ENCODE measurements at places on chromosomes 1 and 21. TPM values are rescaled to one million over a fixed set of nuclear protein-coding genes. Genes with fewer than 3 reads are reported as not detected.

DNA sequence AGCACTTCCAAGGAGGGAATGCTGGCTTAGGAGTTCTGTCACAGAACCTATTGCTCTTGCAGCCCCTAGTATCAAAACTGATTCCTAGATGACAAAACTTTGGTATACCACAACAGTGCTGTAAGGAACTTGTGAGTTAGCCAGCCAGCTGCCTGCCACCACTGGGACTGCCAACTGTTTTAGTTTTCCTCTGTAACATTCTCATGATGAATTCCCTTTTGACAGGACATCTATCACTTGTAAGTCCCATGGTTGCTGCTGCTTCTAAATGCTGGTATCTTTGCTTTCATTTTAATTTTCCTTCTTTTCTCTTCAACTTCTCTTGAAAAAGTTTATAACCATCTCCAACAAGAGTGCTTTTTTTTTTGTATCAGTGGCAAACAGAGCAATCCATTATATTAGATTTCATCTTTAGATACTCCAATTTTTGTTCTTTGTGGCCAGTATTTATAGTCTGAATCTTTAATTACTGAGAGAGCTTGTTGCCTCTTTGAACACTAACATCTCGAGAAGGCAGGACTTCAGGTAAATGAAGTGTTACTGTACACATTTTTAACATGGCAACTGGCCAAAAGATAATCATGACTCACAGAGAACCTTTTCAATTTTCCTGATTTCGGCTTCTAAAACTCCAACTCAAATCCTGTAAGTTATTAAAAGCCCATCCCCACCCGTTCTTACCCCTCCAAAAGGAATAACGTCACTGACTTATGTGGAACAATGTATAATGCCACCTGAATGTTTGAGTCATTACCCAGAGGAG lies 19.8 kb downstream of the DBT start:
- no peak for DNase-seq

DNA sequence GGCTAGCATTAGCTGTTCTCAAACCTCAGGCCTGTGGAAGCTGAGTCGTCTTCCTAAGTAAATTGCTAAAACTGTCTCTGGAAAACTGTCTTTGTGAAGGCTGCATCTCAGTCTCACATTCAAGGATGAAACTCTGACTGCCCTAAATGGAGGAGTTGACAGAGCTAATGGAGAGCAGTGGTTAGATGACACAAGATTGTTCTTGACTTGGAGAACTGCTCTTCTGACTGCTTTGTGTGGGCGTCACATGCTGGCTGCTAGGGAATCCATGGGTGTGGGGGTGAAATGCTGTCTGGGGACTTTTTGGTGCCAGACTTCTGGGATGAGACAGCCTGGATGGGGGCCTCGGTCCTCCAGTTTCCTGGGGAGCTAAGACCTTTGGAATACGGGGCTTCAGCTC lies 24.5 kb upstream of the TSPAN2 start:
- DNase-seq: no peak

DNA sequence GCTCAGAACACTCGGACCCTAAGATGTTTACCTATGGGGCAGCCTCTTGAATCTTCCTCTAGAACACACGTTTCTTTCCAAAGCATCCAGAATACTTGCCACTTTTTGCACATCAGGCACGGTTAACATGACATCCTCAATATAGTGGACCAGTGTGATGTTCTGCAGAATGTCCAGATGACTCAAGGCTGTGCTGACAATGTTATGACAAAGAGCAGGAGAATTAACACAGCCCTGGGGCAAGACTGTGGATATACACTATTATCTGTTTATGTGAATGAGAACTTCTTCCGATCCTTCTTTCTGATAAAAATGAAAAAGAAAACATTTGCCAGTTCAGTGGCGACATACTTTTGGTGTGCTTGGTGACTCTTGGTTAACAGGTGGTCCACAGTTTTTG lies 154.3 kb downstream of the PDE4B start:
- DNase-seq: no peak

- no peak for DNase-seq
Measured at GRCh38 chr1:154784924-154785531, 85.1 kb downstream of the KCNN3 start.

Gene LINGO4
- not detected for total RNA-seq

GRCh38 chr1:39657923-39658485 lies 13.9 kb downstream of the NT5C1A start:
- no peak for DNase-seq

Gene DENND1B
- total RNA-seq: 11.2 TPM

- no peak for DNase-seq
Measured at GRCh38 chr1:235942625-235942934, 75.9 kb upstream of the LYST start.

- no peak for DNase-seq
Measured at GRCh38 chr1:109765896-109766615, 2.3 kb upstream of the EPS8L3 start.

DNA sequence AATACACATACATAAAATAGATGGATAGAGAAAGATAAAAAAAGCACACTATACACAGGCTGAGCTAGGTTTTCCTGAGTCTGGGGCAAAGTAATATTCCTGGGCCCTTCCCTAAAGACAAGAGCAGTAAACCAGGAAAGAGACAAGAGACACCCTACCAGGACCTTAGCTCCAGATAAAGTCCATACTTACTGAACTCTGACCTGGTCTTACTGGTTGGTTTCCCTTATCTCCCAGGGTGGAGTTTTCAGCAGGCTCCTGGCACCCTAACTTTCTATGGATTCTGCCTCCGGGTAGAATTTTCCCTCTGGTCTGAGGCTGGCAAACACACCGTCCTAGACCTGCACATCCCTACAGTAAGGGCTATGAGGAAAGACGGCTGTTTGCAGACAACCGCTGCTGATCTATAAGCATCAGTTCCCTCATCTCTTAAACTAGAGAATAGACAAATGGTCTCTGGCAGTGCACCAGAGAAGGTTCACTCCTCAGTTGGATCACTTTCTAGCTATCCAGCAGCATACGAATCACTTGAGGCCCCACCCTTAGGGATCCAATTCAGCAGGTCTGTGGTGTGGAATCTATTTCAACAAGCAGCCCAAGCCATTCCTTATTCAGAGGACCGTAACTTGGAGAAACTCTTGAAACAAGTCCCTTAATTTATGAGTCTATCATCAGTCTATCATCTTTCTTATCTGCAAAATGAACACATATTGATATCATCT lies 52.0 kb downstream of the ARHGEF11 start:
- no peak for DNase-seq

DNA sequence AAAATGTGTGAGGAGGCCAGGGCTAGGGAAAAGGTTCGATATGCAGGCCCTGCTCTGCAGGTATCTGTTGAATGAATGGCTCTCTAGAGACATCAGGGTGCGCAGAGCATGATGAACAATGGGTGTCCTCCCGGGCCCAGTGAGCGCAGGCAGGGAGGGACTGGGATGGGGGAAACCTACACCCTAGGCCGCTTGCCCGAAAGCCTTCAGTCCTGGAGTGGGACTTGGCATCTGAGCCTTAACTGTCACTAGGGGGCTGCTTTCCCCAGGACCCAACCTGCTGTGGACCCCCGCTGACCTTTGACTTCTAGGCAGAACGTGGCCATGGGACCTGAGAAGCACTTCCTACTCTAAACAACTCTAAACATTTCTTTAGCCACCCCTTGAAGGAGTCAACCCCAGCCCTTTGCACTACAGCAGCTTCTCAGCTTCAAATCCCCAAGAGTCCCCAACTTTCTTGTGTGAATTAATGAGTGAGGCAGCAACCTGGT lies 444 bp upstream of the MAP3K6 start:
- DNase-seq: no peak

DNA sequence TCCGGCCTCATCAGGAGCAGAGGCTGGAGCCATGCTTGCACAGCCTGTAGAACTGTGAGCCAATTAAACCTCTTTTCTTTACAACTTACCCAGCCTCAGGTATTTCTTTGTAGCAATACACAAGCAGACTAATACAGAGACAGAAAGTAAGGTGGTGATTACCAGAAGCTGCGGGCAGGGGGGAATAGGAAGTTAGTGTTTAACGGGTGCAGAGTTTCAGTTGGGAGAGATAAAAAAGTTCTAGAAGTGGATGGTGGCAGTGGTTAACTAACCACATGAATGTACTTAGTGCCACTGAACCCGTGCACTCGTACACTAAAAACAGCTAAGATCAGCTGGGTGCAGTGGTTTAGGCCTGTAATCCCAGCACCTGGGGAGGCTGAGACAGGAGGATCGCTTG lies 80.4 kb upstream of the TARDBP start:
- no peak for DNase-seq

DNA sequence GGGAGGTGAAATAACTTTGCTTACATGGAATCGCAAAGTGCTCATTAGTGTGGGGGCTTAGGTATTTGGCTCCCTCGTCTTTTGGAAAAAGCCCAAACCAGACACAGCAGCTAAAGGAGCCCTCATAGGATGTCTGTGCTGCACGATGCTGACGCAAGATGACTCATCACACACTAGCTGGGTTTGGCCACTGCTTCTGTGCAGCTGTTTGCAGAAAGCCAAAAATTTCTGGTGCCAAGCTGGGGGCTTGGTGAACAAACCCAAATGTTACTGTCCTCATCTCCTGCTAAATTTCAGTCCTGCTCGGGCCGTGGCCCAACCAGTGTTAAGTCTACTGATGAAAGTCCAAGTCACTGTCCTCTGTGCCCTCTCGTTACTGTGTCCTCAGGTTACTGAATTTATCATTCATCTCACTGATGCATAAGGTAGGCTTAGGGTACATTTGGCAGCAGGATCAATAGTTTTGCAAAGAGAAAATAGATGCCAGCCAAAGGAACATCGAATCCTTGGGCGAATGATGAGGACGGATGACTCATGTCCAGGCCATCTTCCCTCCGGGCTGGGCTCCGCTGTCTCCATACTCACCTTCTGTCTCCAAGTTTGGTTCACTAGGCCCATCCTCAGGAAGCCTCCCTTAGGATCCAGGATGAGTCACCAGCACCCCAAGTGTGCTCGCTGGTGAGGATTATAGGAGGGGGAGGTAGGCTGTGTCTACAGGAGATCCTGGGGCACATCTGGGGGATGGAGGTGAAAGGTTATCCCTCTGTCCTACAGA lies 177.7 kb downstream of the ADSS2 start:
- no peak for DNase-seq

Gene RIIAD1
- not detected for total RNA-seq

Gene C8A
- not detected for total RNA-seq

GRCh38 chr1:158371188-158371953 lies 17.7 kb downstream of the CD1E start:
- no peak for DNase-seq

Gene KCNE2
- not detected for total RNA-seq

Gene SMCP
- not detected for total RNA-seq

All from esophagus muscularis mucosa (tissue), 4 donors.